ENCODE measurements at places on chromosomes 3 and 15.

GRCh38 chr3:4464576-4464975 lies 2.5 kb downstream of the SUMF1 start:
- DNase-seq = no peak

GRCh38 chr15:95944193-95944592 lies 386.3 kb upstream of the NR2F2 start:
- no peak for DNase-seq

GRCh38 chr3:4982773-4983738 lies 3.8 kb downstream of the BHLHE40 start:
- no peak for DNase-seq

DNA sequence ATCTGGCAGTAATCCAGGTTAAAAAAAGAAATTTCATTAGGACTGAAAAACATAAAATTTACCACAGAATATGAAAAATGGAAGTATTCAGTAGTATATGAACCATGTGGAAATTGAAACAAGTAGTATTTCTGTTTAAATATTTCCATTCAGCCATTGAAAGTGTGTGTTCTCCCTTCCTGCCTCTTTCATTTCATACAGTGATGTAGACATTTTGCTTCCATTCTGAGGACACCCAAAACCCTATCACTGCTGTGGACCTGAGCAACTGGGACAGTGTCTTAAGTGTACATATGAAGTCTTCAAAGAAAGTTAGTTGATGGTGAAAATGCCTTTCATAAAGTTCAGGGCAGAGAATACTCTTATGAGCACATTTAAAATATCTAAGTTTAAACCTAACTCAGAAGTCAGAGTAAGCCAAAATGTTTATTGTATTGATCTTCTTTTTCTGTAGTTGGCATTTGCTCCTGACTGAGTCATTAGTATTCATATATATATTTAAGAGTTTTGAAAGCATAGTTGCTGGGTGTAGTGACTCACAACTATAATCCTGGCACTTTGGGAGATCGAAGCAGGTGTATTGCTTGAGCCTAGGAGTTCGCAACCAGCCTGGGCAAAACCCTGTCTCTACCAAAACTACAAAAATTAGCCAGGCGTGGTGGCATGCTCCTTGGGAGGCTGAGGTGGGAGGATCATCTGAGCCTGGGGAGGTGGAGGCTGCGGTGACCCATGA lies 198.8 kb downstream of the KLHL25 start:
- no peak for DNase-seq

DNA sequence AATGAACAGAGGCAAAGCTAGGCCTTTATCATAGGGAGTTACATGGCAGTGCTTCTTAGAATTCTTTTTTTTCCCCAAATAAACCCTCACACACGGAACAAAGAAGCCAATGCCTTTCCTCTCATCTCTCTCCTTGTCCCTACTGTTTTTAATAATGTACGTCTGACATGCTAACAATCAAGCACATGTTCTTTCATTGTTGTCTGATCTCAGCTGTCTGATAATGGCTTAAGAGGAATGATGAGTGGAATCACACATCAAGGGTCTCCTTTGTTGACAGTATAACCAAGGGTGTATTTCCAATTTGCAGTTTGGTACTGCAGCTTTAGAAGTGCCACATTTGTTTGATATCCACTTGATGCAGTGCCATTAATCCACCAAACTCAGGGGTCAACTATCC lies 34.8 kb upstream of the EPHA3 start:
- DNase-seq = no peak

- DNase-seq = peak; percentile 6
These were observed 509.1 kb downstream of the RSL24D1 start for GRCh38 chr15:54687628-54688027.

DNA sequence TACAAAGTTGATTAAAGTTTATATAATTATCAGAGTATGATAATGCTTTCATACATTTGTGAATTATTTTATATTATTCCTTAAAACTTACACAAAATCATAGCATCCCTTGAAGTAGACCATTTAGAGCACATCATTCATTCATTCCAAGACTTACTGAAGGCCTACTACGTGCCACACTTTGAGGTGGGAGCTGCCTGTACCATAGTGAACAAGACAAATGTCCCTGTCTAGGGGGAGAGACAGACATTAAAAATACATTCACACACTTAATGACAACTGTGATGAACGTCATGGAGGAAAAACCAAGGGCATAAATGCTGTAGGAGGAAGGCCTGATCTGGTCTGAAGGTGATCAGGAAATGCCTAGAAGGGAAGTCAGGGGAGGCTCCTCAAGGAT lies 12.1 kb downstream of the MCCC1 start:
- no peak for DNase-seq

DNA sequence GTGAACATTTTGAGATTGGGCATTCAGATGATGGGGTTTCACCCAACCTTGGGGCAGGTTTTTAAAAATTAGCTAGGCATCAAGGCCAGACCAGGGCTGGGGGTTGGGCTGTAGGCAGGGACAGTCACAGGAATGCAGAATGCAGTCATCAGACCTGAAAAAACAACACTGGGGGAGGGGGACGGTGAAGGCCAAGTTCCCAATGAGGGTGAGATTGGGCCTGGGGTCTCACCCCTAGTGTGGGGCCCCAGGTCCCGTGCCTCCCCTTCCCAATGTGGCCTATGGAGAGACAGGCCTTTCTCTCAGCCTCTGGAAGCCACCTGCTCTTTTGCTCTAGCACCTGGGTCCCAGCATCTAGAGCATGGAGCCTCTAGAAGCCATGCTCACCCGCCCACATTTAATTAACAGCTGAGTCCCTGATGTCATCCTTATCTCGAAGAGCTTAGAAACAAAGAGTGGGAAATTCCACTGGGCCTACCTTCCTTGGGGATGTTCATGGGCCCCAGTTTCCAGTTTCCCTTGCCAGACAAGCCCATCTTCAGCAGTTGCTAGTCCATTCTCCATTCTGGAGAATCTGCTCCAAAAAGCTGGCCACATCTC lies 6.1 kb downstream of the RHO start:
- DNase-seq = no peak

DNA sequence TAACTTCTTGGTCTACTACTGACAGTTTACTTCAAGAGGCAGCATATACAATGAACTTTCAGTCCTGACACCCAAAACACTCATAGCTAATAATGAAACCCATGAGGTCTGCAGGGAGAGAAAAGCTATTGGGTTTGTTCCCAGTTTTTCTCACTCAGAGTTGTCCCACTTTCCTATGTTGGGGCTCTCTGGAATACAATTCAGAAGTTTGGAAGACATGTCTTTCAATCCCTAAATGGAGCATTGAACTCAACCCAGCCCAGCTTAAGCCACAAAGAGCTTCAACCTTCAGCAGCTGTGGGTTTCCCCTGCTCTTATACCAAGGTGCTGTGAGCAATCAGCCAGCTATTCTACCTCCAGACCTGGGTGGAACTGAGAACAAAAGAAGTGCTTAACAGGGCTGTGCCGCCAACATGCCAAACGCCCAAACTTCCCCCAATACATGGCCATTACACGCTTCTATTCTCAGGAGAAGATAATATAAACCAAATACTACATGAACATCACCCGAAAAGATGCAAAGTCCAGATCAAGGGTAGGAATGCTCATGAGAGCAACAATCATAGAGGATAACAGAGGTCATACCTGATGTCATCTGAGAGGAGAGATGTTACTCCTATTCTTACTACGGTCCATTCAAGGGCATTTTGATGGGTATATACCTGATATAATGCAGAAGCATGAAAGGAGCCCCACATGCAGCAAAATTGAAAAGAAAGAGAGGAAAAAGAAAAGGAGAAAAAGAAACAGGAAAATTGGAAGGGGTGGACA lies 131.2 kb upstream of the TGFBR2 start:
- no peak for DNase-seq

DNA sequence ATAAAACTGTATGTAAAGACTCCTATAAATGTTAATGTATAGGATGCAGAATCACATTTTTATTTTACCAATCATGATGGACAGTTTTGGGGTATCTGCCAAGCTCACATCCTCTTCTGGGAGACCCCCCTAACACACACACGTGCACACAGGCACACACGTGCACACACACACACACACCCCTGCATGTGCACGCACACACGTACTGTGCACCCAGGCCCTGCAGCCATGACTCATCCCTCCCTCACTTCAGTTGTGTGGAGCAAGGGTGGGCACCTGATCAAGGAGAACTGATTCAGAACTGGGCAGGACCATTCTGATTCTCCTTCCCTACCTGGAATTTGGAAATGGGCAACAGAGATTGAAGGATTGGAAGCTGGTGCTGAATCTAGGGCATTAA lies 16.0 kb upstream of the MINDY4B start:
- no peak for DNase-seq

- DNase-seq = peak; percentile 53
These were observed 121.1 kb downstream of the OXSM start for GRCh38 chr3:25910997-25911396.

- no peak for DNase-seq
These were observed 571 bp downstream of the ACAD9 start for GRCh38 chr3:128879991-128880390.

- no peak for DNase-seq
These were observed 75.7 kb upstream of the PRR23C start for GRCh38 chr3:139120086-139121056.

DNA sequence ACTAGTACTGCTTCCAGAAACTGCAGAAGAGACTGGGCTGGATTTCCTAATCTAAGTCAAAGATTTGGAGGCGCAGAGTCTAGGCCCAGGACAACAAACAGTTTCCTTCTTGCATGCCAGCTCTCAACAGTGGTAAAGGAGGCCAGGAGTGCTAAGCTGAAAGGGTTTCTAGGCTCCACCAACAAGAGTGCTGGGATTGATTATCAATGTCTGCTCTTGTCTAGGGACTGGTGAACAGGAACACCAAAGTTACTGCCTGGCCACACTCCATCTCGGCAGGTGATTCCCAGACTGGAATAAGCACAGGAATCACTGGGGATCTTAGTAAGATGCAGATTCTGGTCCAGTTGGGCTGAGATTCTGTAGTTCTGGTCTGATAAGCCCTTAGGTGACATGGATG lies 22.8 kb upstream of the FGD5 start:
- no peak for DNase-seq

DNA sequence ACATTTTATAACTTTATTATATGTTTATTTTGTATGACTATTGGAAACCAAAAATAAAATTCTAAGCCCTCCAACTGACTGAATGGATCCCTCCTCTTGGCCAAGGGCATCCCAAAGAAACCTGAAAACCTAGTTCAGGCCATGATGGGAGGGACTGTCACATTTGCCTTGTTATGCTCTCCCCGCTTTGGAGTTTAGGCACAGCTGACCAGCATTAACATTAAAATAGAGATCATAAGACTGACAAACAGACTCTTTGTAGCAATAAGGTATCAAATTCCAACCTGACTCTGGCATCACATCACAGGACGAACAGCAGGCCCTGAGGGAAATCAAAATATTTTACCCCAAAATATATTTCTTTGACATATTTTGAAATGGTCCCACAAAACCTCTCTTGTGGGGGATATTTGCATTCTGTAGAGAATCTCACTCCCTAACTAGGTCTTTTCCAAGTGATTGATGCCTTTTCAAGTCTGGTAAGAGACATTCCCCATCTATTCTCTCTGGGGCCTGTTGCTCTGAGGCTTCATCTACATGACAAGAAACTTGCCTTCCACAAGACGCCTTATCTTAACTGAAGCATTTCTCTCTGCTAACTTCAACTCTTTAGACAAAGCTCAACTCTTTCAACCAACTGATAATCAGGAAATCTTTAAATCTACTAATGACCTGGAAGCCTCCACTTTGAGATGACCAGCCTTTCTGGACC lies 81.8 kb upstream of the PRR23E start:
- DNase-seq = no peak

- no peak for DNase-seq
These were observed 7.0 kb downstream of the GNAI2 start for GRCh38 chr3:50242851-50243542.

DNA sequence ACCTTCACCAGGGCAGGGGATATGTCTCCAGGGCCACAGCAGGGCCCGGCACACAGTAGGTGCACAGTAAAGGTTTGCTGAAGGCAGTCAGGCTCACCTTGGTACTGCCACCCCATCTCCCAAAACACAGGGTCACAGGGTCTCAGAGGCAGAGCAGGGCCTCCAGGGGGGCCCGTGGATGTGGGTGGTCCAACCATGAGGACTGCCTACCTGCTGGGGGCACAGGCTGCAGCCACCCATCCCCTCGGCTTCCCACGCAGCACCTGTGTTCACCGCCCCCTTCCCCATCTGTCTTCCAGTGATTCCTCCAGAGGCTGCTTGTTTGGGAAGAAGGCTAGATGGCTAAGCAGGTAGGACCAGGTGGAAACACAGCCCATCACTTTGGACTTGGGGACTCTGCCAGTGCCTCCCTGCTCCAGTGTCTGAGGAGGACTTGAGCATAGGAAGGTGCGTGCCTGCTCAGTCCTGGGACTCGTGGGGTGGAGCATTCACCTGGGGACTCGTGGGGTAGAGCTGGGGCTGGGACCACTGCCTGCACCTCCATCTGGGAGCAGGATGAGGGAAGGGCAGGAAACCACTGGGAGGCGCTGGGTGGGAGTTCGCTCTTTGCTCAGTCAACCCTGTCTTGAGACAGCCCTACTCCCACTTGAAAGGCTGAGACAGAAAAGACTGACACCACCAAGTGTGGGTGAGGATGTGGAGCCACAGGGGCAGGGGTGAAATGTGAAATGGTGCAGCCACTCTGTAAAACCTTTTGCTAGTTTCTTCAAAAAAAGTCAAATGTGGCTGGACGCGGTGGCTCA lies 18.8 kb upstream of the PLXND1 start:
- DNase-seq = no peak

DNA sequence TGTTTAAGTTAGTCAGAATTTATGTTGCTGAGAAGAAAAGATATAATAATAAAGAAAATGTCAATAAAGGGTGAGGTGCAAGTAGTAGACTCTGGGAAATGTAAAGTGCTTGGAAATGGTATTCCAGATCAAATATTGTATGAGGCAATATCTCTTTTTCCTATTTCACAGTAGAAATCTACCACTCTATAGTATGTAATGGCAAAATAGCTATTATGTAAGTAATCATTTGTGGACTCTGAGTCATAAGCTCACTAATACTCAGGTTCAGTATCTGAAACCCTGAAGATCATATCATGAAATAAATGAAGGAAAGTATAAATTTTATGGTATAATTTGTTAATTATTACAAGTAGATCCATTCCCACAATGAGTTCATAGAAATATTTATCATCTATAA lies 322.1 kb downstream of the PYDC2 start:
- no peak for DNase-seq

DNA sequence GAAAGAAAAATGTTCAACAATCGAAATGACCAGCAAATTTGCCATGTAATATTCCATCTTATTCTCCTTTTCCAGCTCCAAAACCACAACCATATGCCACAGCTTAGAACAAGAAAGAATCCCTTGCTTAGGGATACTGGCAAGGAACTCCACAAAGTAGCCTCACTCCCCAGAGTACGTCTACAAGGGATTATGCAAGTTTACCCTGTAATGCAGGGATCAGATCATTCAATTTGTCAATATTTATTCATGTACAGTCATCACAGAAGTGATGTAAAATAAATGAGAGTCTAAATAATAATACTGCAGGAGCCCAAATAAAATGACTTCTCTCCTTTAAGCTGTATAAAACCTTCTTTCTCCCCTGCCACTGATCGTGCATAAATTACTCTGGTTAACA lies 23.5 kb upstream of the MYO1E start:
- DNase-seq = no peak

All from NCI-H526 (cell line).